ENCODE measurements at places on chromosomes 3 and 15. TPM values are rescaled to one million over a fixed set of nuclear protein-coding genes. Genes with fewer than 3 reads are reported as not detected.
A peak's percentile ranks its signal among the peaks of the same experiment; 100 is the strongest.

The DISP2 gene
- polyA plus RNA-seq, result 0.10 TPM

The HESX1 gene
- 0.78 TPM for polyA plus RNA-seq

The ISL2 gene
- not detected for polyA plus RNA-seq

The A4GNT gene
- polyA plus RNA-seq, result not detected

The CFAP91 gene
- polyA plus RNA-seq, result 0.59 TPM

The COL7A1 gene
- not detected for polyA plus RNA-seq

The ZNF280D gene
- polyA plus RNA-seq, result 5.9 TPM

The ZPLD1 gene
- not detected for polyA plus RNA-seq

DNA sequence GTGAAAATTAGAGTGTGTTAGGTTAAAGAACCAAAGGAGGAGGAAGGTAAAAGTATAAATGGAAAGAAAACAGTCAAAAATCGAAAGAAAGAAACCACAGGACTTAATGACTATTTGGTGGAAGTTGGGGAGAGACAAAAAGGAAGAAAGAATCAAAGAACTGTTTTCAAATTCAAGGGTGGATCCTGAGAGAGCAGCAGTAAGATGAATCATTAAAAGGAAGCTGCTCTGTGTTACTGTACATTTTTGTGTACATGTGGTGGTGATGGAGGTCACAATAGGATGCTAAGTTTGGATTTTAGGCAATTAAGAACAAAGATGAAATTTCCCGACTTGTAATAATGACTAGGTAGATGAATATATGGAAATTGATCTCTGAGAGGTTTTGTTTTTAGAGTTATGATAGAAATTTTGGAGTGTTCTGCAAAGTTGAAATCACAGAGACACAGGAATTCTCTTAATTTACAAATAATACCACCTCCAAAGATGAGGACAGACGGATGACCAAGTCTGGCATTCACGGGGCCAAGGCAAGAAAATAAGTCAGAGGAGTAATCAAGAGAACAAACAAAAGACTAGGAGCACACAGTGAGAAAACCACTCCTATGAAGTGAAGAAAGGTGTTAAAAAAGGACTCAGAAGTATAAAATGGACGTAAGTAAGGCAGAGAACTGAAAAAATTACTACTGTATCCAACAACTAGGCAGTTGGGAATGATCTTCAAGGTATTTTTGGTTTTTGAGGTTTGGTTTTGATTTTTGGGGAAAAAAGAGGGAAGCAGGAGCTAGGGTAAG, 7.1 kb downstream of the DHX36 start:
- DNase-seq, result no peak

- DNase-seq, result no peak
These were observed 39.0 kb downstream of the SPESP1 start for GRCh38 chr15:68969298-68969697.

DNA sequence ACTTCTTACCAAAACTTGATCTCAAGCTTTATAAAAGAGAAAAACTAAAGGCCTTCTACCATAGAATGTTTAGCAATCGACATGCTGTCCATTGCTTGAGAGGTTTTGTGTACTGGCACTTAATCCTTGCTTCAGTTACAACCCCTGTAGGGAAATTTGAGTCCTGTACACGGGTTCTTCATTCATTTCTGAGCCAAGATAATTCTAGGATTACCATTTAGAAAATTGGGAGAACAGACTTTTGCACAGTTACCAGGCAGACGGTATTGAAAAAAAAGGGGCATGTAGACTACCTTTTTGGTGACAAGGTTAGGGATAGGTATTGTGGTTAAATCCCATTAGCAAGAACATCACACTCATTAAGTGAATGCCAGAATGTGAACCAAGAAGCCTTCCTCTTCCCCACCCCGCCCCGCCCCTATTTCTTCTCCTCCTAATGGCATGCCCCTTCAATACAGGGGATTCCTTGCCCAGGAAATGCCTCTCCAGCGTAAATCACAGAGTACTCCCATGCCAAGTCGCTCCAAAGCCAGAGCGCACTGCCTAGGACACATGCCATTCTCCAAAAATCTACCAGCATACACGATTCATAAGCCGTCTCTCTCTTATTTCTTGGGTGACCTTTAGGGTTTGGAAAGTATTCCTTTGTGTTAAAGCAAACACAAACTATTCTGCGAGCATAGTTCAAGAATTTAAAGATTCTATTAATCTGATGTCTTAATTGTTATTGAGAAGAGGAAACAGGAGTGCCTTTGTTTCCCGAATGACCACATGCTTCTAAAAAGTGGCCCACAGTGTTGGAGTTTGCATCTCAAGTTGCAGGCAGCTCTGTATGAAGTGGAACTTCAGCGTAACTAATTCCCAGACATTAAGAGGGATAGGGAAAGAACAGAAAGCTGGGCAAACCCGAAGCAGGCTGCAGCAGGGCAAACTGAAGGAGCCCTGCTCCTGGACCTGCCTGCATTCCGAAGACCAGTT, 164.0 kb upstream of the NR2F2 start:
- no peak for DNase-seq

DNA sequence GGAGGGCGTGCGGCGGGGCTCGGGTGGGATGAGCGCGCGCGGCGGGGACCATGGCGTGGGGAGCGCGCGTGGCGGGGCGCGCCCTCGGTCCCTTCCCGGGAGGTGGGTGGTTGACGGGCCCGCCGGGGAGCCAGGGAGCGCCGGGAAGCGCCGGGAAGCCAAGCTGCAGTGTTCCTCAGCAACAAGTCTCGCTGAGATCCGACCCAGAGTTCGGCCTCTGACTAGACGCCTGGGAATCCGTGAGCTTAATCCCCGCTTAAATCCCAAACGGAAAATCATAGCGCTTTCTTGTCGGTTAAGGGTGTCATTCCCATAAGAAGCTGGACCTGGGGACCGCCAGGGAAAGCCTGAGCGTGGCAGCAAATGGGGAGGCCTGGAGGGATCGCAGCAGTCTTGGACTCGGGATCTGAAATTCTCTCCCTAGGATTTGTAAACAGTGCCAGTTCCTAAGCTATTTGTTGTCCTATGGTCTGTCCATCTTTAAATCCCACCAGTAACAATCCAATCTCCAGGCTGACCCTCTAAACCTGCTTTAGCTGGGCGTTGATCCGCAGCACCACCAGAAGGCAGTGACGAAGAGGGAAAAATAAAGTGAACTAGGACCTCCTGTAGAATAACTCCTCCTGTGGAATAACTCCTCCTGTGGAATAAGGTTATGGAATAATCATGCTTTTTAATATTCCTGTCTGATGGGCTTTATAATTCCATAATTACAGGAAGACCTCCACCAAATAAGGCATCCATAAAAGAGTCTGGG, 570 bp upstream of the NEDD4 start:
- no peak for DNase-seq

- DNase-seq, result no peak
These were observed 80.4 kb upstream of the XCR1 start for GRCh38 chr3:46107682-46108081.

GRCh38 chr15:48365575-48365974, 34.3 kb downstream of the DUT start:
- no peak for DNase-seq

DNA sequence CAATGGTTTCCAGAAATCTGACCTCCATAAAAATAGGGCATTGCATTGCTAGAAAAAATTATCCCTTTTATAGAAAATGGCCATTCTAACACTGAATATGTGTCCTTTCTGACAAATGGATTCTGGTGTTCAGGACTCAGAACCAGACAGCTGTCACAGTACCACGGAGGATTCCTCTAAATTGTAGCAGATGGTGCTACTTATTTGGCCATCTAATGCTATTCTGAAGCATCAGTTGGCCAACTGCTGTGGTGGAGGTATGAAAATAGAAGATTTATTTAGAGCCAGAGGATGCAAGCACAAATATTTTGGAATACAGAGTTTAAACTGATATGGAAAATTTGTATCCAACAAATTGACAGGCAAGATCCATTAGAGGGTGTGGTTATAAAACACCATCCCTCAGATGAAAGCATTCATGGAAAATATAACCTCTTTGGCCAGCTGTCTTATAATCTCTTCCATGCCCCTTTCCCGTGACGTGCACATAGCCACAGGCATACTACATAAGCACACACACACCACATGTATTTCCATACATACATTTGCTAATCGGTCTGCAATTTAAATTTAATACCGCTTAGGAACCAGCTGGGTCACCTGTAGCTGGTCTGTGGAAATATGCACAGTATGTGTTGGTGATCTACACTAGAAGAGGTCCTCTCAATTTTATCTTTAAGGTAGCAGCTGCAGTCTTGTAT, 302.7 kb upstream of the KCNMB2 start:
- DNase-seq, result no peak

DNA sequence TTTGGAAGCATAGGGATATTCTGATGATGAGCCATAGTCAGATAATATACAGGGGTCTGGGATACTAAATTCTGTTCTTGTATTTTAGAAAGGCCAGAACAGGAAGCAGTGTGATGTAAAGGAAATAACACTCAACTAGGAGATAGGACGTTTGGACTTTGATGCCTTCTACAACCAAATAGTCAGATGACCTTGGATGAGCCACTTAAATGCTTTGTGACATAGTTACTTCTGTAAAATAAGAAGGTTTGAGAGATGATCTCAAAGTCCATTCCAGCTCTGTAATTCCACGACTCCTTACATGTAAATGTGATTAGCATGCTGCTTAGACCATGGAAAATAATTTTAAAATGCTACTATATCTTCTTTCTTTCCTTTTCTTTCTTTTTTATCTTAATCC, 29.5 kb upstream of the CCDC54 start:
- DNase-seq, result no peak

GRCh38 chr3:15271785-15272381, 60.5 kb downstream of the SH3BP5 start:
- peak; percentile 94 for DNase-seq

- no peak for DNase-seq
These were observed 207.7 kb downstream of the SOX2 start for GRCh38 chr3:181919375-181919774.

DNA sequence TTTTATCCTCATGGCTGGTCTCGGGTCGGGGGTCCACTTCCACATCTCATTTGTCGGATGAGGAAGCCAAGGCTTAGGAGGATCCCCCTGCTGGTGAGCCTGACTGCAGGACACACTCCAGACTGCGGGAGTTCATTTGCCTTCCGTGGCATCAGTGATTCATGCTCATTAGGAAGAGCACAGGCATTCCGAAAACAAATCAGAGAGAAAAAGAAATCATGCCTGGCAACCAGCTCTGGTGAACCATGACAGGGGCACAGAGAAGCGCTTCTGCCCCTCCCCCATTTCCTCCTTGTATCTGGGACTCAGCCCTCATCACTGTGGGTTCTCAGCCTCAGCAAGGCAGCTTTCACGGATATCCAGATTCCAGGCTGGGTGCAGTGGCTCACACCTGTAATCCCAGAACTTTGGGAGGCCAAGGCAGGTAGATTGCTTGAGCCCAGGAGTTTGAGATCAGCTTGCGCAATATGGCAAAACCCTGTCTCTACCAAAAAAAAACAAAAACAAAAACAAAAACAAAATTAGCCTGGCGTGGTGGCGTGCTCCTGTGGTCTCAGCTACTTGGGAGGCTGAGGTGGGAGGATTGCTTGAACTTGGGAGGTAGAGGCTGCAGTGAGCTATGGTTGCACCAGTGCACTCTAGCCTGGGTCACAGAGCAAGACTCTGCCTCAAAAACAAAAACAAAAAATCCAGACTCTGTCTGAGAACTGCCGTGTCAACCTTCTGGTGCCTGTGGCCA, 28.4 kb downstream of the IRAK2 start:
- peak; percentile 59 for DNase-seq

DNA sequence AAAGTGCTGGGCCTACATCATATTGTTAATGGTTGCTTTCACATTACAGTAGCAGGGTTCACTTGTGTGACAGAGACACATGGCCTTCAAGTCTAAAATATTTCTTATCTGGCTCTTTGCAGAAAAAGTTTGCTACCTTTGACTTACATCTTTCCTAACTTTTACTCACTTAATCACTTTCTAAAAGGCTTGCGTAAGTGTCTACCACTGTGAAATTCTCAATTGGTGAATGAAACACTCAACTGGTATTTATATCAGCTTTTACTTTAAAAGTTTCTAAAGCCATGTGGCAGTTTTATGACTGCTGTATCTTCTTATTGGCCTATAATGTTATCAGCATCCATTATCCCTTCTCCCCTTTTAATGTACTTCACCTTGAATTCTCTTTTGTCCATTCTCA, 554.5 kb downstream of the ZIC1 start:
- DNase-seq, result no peak

DNA sequence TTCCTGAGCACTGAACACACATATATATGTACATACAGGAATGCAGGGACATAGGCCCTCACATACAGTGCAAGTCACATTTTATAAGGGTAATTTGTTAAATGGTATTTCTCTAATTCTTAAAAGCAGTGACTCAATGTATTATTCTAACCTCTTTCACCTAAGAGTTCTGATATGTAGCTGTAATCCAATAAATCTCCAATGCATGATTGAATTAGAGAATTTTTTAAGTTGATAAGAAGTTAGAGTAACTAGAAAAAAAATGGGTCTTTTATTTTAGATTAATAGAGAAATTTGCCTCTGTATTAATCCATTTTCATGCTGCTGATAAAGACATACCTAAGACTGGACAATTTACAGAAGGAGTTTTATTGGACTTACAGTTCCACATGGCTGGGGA, 98.2 kb downstream of the RBMS3 start:
- no peak for DNase-seq

- no peak for DNase-seq
These were observed 76.6 kb downstream of the LRRK1 start for GRCh38 chr15:100995471-100996430.

DNA sequence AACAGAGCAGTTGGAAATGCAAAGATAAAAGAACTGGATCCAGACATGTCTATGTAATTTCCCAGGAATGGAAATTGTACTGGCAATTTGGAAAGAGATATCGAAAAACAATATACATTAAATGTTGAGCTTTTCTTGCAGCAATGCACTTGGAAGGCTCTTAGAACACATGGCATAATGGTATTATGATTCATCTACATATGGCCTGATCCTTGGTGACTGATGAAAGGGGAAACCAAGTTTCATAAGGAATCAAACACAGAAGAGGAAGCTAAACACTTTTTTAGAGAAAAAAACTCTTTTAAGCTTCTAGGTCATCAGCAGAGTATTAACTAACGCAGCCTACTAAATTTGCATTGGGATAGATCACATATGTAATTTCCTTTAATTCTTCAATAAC, 12.4 kb upstream of the GREM1 start:
- DNase-seq, result no peak

GRCh38 chr3:189726277-189726676, 95.1 kb downstream of the TP63 start:
- no peak for DNase-seq

GRCh38 chr15:52180196-52180835, 10.9 kb downstream of the GNB5 start:
- DNase-seq, result peak; percentile 75

DNA sequence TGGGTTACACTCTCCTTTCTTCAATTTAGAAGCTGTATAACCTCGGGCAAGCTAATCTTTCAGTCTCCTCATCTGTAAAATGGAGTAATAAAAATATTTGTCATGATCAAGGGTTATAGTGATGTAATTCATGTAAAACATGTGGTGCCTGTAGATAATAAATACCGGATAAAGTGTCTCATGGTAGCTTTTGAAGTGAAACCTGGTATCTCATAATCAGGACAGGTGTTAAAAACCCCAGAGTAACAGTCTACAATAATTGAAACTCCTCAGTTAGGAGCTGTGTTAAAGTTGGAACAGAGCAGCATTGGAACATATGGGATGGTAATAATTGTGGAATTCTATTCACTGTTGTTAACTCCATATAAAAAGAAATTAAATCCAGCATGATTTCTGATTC, 884 bp upstream of the KNL1 start:
- peak; percentile 66 for DNase-seq

All from CD4-positive, CD25-positive, alpha-beta regulatory T cell (primary cell).